Stimulated activated CD4-positive, alpha-beta T cell treated with anti-CD3 and anti-CD28 coated beads, Interleukin-2, amount 100 ng/mL, for 24 hours (primary cell): ENCODE measurements at places on chromosomes 13 and 19.

DNA sequence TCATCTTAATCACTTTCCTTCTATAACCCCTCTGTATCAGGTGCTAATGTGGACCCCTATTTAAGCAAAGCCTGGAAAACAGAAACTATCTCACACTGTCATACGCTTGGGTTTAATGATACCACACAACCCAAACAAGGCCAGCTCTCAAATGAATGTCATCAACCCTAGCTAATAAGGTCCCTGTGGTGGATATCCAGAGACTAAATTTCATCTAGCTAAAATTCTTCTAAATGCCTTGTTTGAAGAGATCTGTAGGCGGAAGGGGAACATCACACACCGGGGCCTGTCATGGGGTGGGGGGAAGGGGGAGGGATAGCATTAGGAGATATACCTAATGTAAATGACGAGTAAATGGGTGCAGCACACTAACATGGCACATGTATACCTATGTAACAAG is 95.5 kb downstream of the FOXO1 start:
- DNase-seq, result no peak

GRCh38 chr13:22454586-22454985 is 726.2 kb upstream of the SGCG start:
- no peak for DNase-seq

DNA sequence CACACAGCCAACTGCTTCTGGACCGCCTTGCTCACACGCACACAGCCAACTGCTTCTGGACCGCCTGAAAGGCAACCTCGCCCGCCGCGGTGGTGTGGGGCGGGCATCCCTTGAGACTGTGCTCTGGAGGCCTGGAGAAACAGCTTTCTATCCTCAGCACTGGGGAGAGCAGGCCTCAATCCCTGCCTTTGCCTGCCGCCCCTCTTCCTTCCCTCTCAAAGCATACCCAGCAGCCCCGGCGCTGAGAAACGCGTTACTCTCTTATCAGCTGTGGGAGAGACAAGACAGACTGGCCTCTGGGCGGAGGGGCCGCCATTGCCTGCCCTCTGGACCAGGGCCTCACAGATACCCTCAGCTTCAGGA is 2.9 kb downstream of the LIPE start:
- no peak for DNase-seq

DNA sequence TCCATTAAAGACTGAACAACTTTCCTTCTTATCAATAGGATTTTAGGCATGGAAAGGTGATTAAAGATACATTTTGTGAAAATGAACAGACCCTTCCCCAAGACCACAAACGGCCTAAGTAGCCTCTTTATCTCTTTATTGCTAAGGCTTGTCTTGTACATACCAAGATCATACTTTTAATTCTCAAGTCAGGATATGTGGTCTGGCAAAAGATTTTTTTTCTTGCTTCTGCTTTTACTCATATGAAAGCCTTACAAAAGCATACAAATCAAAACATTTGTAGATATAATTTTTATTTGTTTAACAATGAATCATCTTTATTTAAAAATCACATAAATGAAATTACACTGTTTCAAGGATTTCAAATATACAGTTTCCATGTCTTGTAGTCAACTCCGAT is 35.8 kb downstream of the TGDS start:
- DNase-seq, result no peak

GRCh38 chr19:17178291-17178690 is 36.9 kb upstream of the USE1 start:
- DNase-seq, result no peak

GRCh38 chr13:83190020-83190419 is 692.3 kb downstream of the SLITRK1 start:
- DNase-seq, result no peak

GRCh38 chr19:5503598-5503997 is 48.4 kb downstream of the ZNRF4 start:
- no peak for DNase-seq

- no peak for DNase-seq
These were observed 15.9 kb downstream of the NHLRC3 start for GRCh38 chr13:39054112-39054511.

- no peak for DNase-seq
These were observed 749.7 kb downstream of the DIAPH3 start for GRCh38 chr13:59414006-59414405.

DNA sequence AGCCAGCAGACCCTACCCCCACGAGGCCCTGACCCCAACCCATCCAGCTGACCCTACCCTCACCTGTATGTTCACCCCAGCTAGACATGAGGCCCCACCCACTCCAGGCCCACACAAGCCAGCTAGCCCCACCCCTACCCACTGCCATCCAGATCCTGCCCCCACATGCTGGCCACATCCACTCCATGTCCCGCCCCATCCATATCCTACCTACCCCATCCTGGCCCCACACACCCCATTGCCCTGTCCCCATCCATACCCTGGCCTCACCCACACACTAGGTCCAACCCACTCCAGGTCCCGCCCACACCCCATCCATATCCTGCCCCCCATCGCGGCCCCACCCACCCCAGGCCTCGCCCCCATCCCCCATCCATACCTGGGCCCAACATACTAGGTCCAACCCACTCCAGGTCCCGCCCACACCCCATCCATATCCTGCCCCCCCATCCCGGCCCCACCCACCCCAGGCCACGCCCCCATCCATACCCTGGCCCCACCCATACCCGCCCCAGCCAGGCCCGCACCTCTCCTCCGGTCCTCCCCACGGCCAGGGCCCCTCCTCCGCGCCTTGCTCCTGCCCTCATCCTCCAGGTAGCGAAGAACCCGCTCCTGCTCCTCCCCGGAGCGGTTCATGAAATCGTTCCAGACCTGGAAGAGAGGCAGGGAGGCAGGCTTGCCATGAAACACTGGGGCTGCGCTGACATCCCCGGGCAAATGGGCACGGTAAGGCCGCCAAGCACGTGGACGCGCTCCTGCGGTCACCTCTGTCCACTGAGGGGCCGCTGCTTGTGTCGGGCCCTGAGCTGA is 7.2 kb downstream of the RNU6-9 start:
- no peak for DNase-seq

GRCh38 chr13:40259899-40260298 is 406.5 kb downstream of the FOXO1 start:
- no peak for DNase-seq

GRCh38 chr19:47229676-47230053 is 1.3 kb downstream of the BBC3 start:
- DNase-seq, result no peak

DNA sequence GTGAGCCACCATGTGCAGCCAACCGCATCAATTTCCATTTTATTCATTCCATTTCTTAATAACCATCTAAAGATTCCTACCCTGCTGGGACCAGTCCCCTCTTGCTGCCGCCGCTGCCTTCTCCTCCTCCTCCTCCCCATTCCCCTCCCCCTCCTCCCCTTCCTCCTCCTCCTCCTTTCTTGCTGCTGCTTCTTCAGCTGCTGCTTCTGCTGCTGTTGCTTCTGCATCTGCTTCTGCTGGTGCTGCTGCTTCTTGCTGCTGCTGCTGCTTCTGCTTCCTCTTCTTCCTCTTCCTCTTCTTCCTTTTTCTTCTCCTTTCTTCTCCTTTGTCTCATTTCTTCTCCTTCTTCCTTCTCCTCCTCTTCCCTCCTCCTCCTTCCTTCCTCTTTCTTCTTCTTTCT is 20.0 kb upstream of the SPRYD7 start:
- DNase-seq, result no peak

- no peak for DNase-seq
These were observed 906.3 kb upstream of the GPC6 start for GRCh38 chr13:92320323-92320722.

DNA sequence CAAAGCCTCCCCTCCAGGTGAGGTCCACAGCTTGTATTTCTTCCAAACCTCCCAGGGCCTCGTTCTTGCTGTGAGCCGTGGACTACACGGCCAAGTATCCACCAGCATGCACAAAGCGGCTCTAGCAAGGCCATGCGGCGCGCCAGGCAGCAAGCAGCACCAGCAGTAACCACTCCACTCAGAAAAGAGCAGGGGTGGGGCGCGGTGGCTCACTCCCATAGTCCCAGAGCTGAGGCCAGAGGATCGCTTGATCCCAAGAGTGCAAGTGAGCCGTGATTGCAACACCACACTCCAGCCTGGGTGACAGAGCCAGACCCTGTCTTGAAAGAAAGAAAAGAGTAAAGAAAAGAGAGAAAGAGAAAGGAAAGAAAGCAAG is 4.7 kb downstream of the CCDC8 start:
- DNase-seq, result no peak

GRCh38 chr13:50941146-50941545 is 31.6 kb downstream of the RNASEH2B start:
- no peak for DNase-seq

DNA sequence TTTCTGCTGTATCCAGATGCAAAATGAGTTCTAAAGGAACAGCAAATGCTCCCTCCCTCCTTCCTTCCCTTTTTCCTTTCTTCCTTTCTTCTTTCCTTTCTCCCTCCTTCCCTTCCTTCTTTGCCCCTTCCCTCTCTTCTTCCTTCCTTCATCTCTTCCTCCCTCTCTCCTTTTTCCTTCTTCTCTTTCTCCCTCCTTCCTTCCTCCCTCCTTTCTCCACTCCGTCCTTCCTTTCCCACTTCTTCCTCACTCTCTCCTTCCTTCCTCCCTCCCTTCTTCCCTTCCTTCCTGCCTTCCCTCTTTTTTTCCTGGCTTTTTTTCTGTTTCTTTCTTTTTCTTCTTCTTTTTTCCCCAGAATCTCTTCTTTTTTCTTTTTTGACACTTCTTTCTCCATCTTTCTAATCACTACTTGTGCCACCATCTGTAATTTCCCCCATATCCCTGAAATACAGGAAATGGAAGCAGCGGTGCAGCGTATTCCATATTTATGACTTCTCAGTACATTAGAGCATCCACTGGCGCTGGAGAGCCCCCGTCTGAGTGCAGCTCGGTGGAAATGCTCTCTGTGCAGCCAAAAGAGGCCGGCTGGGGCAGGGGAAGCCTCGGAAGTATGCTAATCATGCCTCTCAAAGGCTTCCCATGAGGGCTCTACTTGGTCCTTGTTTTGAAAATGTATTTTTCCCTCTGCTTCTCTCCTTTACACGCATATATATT is 275.6 kb downstream of the TSHZ3 start:
- DNase-seq, result no peak

GRCh38 chr19:55257461-55258420 is 1.1 kb downstream of the PPP6R1 start:
- DNase-seq, result peak; percentile 48

DNA sequence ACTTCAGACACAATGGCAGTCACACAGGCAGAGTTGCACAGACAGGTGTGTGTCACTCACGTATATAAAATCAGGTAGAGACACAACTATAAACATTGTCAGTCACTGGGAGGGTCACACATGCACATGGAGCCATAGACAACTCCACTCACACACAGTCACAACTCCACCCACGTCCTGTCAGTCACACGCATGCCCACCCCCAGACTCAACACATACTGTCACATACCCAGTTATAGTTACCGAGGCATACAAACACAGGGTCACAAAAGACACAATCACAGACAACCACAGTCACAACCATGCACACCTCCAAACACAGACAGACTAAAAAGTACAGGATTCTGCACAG is 1.5 kb downstream of the NUMBL start:
- no peak for DNase-seq

- no peak for DNase-seq
These were observed 18.3 kb downstream of the BIVM start for GRCh38 chr13:102817241-102817640.

GRCh38 chr19:50870417-50871089 is 2.7 kb upstream of the KLK2 start:
- peak; percentile 46 for DNase-seq

DNA sequence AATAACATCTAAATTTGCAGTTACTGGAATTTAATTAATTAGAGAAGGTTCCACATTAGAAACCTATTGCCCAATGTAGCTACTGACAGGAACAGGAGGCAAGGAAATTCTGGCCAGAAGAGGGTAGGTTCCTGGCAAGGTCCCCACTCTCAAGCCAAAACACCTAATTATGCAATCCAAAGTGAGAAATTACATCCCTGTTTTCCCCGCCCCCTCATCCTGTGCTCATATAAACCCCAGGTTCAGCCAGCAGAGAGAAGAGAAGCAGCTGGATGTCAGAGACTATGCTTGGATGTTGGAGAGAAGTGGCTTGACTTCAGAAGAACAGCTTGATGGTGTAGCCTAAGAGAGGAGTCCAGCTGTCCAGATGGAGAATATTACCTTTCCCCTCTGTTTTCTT is 951.3 kb upstream of the PRR20A start:
- no peak for DNase-seq

GRCh38 chr13:30898070-30898469 is 8.0 kb upstream of the MEDAG start:
- DNase-seq, result no peak

DNA sequence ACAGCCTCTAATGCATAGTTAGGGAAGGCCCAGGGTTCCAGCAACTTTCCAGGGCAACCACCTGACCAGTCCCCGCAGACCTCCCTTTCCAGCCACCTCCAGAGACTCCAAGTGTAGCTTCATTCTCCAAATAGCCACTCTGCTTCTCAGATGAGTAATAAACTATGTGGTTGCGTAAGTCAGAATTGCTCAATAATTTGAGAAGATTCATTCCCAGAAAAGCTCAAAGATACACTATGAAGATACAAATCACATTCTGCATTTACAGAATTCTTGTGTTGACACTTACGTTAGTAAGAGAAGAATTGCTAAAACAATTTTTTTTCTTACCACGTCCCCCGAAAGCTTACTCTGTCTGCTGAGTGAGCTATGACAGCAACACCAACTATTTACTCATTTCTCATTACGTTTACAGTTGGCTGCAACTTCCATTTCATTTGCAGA is 8.2 kb upstream of the LATS2 start:
- DNase-seq, result no peak

DNA sequence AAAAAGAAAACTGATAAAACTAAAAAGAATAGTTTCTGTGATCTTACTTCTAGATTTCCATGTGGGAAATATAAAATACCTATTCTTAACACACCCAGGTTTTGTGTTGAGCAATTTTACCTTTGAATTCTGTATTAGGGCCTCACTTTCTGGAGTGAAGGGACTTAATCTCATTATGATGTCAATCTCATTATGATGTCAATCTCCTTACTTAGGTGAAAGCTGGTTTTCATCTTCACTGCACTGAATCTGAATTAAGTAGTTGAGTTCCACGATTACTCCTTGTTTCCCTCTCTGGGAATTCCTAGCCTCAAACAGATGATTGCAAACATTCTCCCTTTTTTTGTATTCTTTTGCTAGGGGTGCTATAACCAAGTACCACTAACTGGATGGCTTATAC is 1367.2 kb downstream of the EFNB2 start:
- no peak for DNase-seq

DNA sequence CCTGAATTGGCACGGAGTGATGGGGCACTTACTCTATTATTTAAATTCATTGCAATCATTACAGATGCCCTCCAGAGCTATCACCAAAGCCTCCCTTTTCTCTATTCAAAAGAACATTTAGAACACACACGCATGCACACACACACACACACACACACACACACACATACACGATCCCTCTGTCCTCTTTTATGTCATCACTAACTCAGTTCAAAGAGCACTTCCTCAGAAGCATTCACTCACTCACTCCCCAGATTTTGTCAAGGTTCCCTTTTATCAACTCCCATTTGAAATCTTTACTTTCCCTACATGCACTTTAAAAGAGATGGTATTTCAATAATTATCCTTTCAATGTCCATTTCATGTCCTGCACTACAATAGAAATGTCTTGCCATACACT is 22.4 kb upstream of the IGFL4 start:
- DNase-seq, result no peak
